ENCODE measurements at places on chromosomes 1 and 21. TPM values are rescaled to one million over a fixed set of nuclear protein-coding genes. Genes with fewer than 3 reads are reported as not detected.

KLHL12 gene
- total RNA-seq, result 22.8 TPM

TDRD10 gene
- total RNA-seq, result 6.1 TPM

PRAMEF1 gene
- total RNA-seq, result not detected

RBM11 gene
- total RNA-seq, result not detected

ASB17 gene
- total RNA-seq, result not detected

GSTM1 gene
- not detected for total RNA-seq

GOLPH3L gene
- total RNA-seq, result 33.2 TPM

KCNA2 gene
- total RNA-seq, result not detected

LORICRIN gene
- not detected for total RNA-seq

RNU1-2 gene
- total RNA-seq, result 1,319 TPM

ASTN1 gene
- total RNA-seq, result not detected

OR2G6 gene
- total RNA-seq, result not detected

DMBX1 gene
- not detected for total RNA-seq

OPTC gene
- not detected for total RNA-seq

C2CD4D gene
- not detected for total RNA-seq

CCDC27 gene
- not detected for total RNA-seq

LCE1D gene
- total RNA-seq, result not detected

RAP1GAP gene
- total RNA-seq, result 0.20 TPM

INSRR gene
- total RNA-seq, result not detected

MYOM3 gene
- 0.18 TPM for total RNA-seq

SPRR3 gene
- not detected for total RNA-seq

OR14K1 gene
- not detected for total RNA-seq

SERPINC1 gene
- not detected for total RNA-seq

SPRR1A gene
- not detected for total RNA-seq

IGSF9 gene
- total RNA-seq, result 0.16 TPM

IGSF21 gene
- not detected for total RNA-seq

TAS1R1 gene
- not detected for total RNA-seq

BCL2L15 gene
- total RNA-seq, result 1.3 TPM

ASCL5 gene
- not detected for total RNA-seq

PPP1R8 gene
- total RNA-seq, result 48.5 TPM

ATAD3A gene
- 57.4 TPM for total RNA-seq

DENND2C gene
- total RNA-seq, result 0.22 TPM

TMEM240 gene
- total RNA-seq, result 7.0 TPM

LCE3E gene
- total RNA-seq, result not detected

GUK1 gene
- total RNA-seq, result 237 TPM

KLHDC7A gene
- total RNA-seq, result not detected

NIT1 gene
- total RNA-seq, result 20.3 TPM

CHI3L1 gene
- not detected for total RNA-seq

SV2A gene
- 5.4 TPM for total RNA-seq

SMIM11 gene
- 2.9 TPM for total RNA-seq

SH3BGR gene
- 0.42 TPM for total RNA-seq

UBQLN4 gene
- total RNA-seq, result 48.1 TPM

MROH7 gene
- not detected for total RNA-seq

OR2T11 gene
- not detected for total RNA-seq

HTR6 gene
- total RNA-seq, result not detected

NBL1 gene
- 40.5 TPM for total RNA-seq

CAMK2N1 gene
- 11.9 TPM for total RNA-seq

DIO1 gene
- not detected for total RNA-seq

SEC16B gene
- total RNA-seq, result 0.44 TPM

SHE gene
- total RNA-seq, result 52.7 TPM

All from endothelial cell of umbilical vein (primary cell).